T47D (cell line): ENCODE measurements at places on chromosomes 12 and 14.
A peak's percentile ranks its signal among the peaks of the same experiment; 100 is the strongest.

DNA sequence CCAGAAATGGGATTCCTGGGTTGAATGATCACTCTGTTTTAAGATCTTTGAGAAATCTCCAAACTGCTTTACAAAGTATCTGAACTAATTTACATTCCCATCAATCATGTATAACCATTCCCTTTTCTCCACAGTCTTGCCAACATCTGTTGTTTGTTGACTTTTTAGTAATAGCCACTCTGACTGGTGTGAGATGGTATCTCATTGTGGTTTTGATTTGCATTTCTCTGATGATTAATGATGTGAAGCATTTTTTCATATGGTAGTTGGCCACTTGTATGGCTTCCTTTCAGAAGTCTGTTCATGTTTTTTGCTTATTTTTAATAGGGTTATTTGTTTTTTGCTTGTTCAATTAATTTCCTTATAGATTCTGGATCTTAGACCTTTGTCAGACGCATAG is 211.8 kb upstream of the AVPR1A start:
- DNase-seq = no peak

DNA sequence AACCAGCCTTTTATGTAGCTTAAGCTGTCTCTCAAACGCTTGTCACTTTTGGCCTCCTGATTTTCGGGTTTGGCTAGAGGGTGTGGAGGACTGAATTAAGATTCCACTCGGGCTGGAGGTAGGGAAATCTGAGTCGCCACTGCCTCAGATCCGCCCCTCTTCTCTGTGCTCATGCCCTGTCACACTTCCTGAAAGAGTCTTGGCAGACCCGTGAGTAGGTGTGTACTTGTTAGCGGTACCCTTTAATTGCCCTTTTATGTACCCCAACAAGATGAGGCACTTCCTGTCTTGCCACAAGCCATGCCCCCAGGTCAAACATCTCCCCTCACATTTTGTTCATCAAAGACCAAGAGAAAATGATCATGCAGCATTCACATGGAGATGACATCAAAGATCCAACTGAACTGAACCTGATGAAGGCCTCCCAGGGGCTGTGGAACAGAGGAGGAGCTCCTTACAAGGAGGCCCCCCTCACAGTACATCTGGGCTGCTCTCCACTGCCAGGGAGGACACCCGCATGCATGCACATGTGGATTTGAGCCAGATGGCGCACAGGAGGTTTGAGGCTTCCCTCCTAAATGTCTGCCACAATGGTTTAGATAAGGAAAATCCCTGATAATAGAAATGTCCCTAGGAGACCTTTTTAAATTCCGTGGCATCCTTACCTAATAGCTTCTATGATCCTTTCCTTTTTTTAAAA is 86.5 kb upstream of the CDKN3 start:
- DNase-seq = no peak

GRCh38 chr14:79605849-79606248 is 605.5 kb downstream of the DIO2 start:
- DNase-seq = no peak

DNA sequence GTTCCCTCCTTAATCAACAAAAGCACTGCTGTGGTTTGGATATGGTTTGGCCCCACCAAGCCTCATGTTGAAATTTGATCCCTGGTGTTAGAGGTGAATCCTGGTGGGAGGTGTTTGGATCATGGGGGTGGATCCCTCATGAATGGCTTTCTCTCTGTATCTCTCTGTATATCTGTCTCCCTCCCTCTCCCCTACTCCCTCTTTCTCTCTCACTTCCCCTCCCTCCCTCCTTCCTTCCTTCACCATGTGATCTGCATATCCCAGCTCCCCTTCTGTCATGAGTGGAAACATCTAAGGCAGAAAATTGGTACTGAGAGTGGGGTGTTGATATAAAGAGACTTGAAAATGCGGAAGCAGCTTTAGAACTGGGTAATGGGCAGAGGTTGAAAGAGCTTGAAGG is 5.2 kb downstream of the GSKIP start:
- DNase-seq = no peak

GRCh38 chr14:71533390-71533789 is 398.8 kb upstream of the RGS6 start:
- DNase-seq = no peak

DNA sequence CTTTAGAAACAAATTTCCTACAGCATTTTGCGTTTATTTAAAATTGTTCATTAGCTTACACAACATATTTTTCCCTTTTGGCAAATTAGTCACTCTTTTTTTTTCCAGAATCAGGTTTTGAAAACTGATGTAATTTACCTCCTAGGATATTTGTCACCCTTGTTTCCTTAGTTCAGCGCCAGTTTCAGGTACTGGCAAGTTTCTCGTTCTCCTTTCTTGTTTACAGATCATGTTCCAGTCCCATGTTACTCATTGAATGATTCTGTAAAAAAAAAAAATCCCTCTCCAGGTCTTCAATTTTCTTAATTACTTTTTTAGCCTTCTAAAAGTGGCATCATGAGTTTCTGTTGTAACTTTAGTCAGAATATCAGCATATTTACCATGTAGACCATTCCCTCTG is 2.7 kb downstream of the PPP4R4 start:
- DNase-seq = no peak

- no peak for DNase-seq
Observed at GRCh38 chr12:45289245-45290215, 73.6 kb downstream of the ANO6 start.

- DNase-seq = no peak
Observed at GRCh38 chr12:58283553-58283952, 342.2 kb downstream of the ATP23 start.

DNA sequence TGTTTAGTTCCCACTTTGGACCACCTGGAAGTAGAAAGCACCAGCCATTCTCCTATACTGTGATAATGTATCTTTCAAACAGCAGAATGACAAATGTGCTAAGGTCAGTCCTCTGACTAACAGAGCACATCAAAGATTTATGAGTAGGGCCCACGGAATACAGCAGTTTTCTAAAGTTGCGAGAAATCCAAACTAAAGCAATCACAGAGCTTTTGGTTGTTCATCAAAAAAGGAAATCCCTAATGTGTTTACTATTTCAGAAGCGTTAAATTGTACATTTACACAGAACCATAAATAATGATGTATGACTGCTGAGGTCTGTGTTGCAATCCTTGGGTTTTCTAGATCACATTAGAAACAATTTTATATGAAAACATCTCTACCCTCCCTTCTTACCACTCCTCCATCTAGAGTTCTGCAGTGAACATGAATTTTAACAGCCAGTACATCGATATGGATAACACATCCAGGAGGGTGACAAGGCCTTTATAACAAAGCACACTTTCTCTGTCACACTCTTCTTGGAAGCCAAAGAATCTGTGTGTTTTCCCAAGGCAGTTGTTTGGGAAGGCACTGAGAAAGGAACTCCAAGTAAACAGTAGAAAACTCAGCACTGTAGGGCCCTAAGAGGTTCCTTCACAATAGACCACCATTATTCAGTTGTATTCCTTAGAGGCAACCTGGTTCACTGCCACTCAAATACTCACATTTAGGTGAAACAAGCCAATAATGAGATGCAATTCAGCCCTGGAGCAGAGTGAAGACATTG is 7.3 kb downstream of the KITLG start:
- DNase-seq = no peak

DNA sequence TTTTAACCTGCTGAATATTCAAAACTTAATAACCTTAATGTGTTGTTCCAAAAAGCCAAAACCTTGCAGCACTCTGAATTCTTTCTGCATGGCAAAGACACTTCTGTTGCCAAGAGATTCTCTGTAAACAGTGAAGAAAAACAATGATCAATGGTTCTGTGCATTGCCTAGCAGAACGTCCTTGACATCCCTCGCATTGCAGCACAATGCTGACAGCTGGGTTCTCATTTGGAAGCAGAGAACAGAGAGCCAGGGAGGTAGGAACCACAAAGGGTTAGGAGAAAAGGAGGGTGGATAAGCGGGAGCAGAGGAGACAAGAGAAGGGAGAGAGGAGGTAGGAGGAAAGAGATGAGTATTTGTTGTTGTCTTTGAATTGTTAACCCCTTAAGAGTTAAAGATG is 501.1 kb downstream of the NAV3 start:
- DNase-seq = no peak

DNA sequence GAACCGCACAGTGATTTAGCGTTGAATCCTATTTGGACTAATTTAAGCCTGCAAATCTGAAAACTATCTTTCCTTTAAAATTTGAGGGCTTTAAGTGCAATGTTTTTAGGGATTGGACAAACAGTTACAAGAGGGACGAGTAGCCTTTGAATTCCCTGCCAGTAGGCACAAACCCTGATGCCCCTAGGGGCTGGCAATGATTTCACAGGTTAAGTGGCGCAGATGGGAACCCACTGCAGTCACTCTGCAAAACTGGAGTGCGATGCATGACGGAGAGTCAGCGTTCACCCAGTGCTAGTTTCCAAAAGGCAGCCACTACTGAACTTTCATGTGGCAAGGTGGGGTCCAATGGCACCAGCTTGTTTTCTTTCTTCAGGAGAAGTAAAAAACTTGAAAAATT is 99.4 kb upstream of the FRMD6 start:
- no peak for DNase-seq

- no peak for DNase-seq
Observed at GRCh38 chr12:114762490-114763110, 78.6 kb upstream of the TBX3 start.

DNA sequence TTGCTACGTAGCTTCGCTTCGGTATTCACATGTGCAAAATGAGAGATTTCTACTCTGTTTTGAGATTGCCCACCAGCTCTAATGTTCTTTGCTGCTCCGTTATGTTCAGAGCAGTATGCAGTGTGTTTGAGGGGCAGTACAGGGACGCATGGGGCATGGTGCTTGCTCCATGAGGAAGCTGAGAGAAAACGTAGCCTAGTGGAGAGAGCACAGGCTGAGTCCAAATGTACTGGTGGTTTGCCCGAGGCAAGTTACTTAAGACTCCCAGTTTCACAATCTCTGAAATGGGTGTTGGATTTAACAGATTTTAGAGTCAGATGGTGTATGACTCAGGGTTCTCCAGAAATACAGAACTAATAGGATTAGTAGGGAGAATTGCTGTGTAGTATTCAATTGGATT is 310.5 kb downstream of the ETNK1 start:
- peak; percentile 25 for DNase-seq

DNA sequence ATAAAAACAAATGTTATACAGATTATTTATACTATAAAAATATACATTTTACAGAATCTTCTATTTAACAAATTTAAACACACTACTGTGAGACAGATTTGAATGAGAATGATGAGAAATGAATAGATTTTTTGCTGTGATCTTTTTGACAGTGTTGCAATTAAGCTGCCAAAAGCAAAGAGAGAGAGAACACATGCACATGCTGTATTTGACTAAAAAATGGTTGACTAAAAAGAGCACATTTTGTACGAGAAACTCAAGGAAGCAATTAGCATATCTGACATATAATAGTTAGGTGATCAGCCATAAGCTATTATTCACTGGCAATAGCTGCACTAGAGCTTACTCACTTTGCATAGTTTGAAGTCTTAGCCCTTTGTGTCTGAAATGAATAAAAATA is 115.8 kb downstream of the SYT10 start:
- no peak for DNase-seq
